ENCODE measurements at places on chromosomes 5 and 9. TPM values are rescaled to one million over a fixed set of nuclear protein-coding genes. Genes with fewer than 3 reads are reported as not detected.

DNA sequence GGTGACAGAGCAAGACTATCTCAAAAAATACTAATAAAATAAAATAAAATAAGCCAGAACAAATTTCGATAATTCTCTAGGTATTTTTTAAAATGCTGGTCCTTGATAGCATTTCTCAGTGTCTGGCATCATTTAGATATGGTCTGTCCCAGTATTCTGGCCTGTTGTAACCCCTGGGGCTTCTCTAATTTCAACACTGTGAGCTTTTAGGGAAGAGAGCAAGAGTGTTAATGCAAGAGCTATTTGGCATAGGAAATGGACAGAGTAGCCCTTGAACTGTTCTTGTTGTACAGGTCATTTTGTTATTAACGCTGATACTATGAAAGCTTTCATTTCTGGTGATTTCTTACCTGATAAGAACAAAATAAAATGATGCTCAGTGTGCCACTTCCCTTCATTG is 112.2 kb upstream of the ZNF608 start:
- DNase-seq = no peak

Gene NEUROG1
- not detected for total RNA-seq

Gene SUSD3
- 3.7 TPM for total RNA-seq

GRCh38 chr5:10328323-10328722 is 20.6 kb upstream of the CMBL start:
- no peak for DNase-seq

Gene SLC22A4
- 1.7 TPM for total RNA-seq

GRCh38 chr9:90926936-90927335 is 125.3 kb downstream of the SYK start:
- DNase-seq = no peak

Gene ADAMTS19
- 49.9 TPM for total RNA-seq

Gene SEMA5A
- total RNA-seq = 40.3 TPM

DNA sequence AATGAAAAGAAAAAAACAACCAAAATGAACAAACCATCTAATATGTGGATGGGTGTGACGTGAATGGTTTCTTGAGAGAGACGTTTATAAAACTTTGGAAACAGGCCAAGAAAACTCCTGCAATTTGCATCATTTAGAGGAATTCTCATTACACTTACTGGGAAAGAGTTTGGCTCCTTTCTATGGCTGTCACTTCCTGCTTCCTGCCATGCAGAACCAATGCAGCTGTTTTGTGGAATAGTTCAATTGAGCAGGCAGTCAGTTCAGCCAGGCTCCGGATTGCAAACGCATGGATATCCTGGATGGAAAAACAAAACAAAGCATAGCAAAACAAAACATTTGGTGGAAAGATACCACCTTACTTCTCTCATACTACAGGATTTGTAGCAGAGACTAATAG is 36.6 kb downstream of the FAM114A2 start:
- peak; percentile 31 for DNase-seq

DNA sequence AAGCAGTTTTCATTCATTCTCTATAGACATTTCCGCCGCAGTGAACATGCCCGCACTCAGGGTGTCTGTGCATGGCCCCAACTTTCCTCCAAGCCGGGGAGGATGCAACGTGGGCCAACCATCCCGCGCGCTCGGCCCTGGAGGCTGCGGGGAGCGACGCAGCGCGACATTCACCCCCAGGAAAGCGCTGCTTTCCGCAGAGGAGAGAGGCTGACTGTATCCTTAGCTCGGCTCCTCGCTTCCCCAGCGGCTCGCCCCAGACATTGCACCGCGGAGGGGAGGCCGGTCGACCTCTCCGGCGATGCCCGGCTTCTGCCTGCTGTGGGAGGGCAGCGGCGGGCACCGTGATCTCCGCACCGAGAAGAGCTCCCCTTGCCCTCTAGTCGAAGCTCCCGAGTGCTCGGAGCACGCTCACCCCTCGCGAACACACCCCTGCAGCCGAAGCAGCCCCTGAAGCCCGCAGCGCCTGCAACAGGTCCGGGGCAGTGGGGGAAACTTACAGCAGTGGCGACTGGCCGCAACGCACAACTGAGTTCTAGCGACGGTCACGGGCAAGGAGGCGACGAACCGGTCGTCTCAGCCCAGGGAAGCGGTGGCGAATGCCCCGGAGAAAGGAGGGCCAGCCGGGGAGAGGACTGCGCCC is 600 bp downstream of the ENC1 start:
- peak; percentile 46 for DNase-seq

DNA sequence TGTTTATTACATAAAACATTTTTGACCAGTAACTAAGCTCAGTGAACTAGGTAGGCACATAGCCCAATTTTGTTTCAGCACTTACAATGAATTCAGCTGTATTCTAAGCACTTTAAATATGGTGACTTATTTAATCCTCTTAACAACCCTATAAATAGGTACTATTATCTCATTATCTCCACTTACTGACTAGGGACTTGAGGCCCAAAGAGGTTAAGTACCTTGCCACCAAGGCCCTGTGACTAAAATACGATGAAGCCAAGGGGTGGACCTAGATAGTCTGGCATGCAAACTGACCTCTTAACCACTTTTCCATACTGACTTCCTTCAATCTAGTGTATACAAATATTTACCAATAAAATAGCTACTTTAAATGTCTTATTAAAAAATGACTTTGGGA is 266.4 kb downstream of the ZNF608 start:
- no peak for DNase-seq

GRCh38 chr9:109403766-109404320 is 83.0 kb upstream of the EPB41L4B start:
- DNase-seq = no peak

DNA sequence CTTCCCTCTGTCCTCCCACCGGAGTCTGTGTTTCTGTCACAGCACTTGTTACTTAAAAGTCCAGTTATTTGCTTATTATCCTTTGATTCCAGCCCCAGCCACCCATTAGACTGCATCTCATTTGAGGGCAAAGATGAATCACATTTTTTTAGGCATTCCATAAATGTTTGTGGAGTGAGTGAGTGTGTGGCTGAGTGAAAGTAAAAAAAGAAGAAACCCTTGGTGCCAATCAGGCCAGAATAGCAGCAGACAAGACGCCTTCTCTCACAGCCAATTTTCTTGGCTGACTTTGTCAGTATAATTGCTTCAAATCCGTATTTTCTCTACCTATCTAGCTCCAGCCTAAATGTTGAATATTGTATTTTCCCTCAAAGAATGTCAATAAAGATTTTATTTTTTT is 613.0 kb upstream of the WWC1 start:
- DNase-seq = no peak

Gene LOX
- 46.0 TPM for total RNA-seq

DNA sequence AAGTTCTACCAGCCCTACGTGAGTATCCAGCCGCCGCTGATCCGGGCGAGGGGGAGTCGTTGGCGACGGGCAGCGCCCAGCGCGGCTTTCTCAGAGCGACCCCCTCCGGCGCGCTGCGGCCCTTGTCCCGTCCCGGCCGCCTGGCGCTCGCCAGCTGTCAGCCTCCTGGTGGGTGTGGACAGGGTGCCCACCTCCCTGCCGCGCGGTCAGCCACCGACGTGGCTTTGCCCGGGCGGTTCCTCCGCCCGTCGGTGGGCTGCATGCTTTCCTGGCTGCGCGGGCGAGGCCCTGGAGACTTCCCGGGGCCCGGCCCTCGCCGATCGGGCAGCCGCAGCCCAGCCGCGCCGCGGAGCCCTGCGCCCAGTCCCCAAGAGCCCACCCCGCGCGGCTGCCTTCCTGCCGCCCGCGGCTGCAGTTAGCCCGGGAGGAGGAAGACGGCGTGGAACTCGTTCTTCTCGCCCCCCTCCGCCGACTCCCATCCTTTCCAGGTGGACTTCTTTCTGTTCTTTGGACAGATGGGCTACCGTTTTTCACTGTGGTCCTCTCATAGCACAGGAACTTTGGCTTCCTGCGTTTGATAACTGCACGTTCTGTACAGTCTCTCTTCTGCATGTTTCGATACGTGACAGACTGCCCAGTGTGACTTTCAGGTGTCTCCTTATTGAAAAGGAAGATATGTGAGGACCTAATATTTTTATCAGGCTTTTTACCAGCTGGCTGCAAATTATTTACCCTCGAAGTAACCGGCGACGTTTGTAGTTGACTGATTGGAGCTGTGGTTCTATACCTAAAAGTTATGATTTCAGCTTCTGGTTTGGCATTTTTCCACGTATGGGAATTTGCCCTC is 577 bp downstream of the AP3S1 start:
- no peak for DNase-seq

GRCh38 chr5:43038496-43038989 is 1.6 kb downstream of the ANXA2R start:
- DNase-seq = peak; percentile 25

- DNase-seq = peak; percentile 88
Observed at GRCh38 chr5:54905942-54906537, 79.4 kb downstream of the ESM1 start.
